AG10803 (cell line): ENCODE measurements at places on chromosomes 13 and 19.

GRCh38 chr13:47929156-47929555 lies 71.9 kb downstream of the SUCLA2 start:
- DNase-seq, result peak; percentile 54

DNA sequence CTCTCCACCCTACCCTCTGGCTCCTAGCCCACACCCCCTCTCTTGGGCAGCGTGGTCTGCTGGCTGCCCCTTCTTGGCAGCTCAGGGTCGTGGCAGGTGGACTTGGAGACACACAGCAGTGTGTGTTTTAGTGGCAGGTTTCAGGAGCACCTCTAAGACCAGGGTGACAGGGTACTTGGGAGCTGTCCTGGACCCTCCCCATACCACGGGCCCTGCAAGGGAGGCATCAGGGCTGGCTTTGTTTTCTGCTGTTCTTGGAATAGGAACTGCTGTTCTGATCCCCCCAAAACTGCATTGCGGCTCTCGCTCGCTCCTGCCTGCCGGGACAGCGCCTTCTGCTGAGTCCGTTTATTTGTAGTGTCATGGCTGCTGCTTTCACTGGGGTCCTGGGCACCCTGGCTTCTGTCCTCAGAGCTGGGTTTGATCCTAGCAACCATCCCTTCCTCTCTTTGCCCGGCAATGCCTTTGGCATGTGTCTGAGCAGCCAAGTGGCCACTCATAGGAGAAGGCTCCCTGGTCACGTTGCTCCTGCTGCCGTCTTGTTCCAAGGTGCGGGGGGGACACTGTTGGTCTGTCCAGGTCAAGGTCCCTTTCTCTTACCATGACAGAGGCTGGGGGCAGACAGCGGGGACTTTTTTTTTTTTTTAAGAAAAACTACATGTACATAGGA lies 12.1 kb downstream of the COMP start:
- no peak for DNase-seq

- no peak for DNase-seq
Observed at GRCh38 chr19:9324584-9324962, 594 bp downstream of the ZNF559 start.

- no peak for DNase-seq
Observed at GRCh38 chr13:62251734-62252133, 836.1 kb upstream of the PCDH20 start.

GRCh38 chr13:30499338-30499737 lies 33.6 kb upstream of the HMGB1 start:
- no peak for DNase-seq

- DNase-seq, result no peak
Observed at GRCh38 chr13:46181840-46182490, at the start of gene LCP1. LCP1 (minus strand) TSS chr13:46182177; CDS start chr13:46159662, 22,515 bp downstream.

DNA sequence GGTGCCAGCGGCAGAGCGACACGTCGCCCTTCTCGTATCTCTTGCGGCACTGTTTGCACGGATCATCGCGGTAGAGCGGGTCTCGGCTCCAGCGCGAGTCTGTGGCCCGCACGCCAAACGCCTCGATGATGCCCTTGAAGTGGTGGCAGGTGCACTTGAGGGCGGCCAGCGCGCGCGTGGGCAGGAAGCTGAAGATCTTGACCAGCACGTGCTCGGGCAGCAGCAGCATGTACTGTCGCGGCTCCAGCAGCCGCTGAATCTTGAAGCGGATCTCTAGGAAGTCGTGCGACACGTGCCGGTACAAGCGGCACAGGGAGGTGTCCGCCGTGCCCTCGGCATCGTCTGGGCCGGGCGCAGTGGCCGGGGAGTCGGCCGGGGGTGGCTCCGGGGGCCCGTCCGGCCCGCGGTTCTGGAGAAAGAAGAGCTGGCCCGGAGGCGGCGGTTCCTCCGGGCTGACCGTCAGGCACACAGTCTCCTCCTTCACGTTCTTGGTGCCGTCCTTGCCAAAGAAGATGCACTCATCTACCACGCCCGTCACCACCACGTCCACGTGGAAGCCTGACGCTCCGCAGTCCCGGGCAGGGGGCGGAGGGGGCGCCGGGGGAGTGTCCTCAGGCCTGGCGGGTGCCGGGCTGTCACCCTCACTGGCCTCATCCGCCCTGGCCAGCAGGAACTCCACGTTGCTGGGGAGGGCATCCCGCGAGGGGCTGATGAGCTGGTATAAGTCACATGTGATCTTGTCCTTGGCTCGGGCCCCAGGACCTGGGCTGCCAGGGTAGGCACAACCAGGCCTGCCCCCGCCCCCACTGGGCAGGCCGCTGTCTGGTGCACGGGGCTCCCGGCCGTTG lies 18.6 kb downstream of the FBXO46 start:
- no peak for DNase-seq

- DNase-seq, result no peak
Observed at GRCh38 chr13:41643507-41643906, 186.2 kb downstream of the RGCC start.

DNA sequence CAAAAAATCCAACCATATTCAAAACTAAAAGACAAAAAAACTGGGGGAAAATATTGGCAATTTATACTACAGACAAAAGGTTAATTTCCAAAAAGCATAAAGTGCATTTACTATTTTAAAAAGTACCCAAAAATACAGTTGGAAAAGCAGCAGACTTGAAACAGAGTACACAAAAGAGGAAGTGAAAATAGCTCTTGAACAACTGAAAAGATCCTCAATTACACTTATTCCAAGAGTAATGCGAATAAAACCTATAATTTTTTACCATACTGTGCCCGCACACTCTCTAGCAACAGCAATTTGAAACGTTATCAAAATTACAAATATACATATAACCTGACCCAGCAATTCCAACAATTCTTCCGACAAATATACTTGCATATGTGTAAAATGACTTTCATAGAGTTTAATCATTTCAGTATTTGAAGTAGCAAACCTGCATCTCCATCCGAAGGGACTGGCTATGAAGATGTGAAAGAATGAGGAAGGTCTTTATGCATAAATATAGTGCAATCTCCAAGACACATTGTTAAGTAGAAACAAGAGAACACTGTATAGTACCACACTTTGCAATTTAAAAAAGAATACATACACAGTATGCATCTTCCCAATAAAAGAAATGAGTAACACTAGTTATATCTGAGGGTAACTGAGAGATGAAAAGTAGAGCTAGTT lies 25.4 kb downstream of the ALG5 start:
- DNase-seq, result no peak

DNA sequence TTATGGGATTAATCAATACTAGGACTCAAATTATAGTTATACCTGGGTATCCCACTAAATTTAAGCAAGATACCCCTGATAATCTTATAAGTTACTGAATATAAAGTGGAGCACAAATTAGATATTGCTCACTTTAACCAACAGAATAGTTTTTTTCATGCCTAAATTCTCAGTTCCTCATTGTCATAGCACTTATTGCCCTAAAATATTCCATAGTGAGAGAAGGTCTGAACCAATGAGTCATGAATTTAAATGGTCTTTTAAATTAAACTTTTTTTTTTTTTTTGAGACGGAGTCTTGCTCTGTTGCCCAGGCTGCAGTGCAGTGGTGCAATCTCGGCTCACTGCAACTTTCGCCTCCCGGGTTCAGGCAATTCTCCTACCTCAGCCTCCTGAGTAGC lies 42.4 kb downstream of the ZNF136 start:
- DNase-seq, result no peak

GRCh38 chr19:33815380-33816340 lies 19.0 kb downstream of the KCTD15 start:
- no peak for DNase-seq

GRCh38 chr13:37510441-37510840 lies 88.1 kb downstream of the POSTN start:
- no peak for DNase-seq

DNA sequence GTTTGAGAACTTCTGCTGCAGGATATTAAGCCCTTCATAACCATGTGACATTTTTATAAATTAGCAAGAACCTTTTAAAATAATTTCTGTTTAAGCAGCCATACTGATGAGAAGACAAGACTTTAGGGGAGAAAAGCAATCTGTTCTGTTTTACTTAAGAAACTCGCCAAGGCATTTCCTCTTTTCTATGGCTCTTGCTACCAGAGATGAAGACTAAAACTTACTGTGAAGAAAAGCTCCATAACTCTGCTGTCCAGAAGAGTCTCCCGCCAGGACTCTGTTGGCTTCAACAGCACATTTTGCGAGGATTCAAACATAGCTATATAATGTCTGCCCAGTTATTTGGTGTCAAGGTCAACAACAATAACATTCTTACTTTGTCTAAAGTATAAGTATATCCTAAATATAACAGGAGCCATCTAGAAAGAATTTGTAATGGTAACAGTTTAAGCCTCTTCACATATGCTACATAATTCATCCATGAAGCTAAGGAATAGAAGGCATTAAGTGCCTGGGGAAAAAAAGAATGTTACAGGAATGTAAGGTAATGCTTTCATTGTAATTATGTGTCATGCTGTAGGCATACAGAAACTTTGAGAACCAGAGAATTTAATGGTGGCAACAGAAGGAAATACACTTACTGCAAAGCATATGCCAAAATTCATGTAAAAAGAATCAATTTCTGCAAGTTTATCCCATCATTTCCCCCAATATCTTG lies 53.2 kb upstream of the EEF1AKMT1 start:
- peak; percentile 56 for DNase-seq

DNA sequence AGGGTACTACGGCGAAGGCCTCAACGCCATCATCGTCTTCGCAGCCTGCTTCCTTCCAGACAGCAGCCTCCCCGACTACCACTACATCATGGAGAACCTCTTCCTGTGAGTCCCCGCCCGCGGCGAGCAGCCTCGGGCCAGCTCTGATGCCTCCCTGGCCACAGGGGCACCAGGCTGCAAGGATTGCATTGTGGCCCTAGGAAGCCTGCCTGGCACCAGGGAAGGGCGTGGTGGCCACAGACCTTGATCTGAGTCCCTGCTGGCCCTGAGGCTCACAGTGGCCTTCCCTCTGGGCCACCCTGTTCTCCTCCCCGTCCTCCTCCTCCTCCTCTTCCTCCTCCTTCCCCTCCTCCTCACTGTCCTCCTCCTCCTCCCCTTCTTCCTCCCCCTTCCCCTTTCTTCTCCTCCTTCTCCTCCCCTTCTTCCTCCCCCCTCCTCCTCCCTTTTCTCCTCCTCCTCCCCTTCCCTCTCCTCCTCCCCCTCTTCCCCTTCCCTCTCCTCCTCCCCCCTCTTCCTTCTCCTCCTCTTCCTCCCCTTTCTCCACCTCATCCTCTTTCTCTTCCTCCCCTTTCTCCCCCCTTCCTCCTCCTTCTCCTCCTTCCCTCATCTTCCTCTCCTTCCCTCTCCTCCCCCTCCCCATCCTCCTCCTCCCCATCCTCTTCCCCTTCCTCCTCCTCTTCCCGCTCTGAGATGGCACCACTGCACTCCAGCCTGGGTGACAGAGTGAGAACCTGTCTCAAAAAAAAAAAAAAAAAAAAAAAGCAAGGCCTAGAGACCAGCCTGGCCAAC lies 24.4 kb upstream of the NMRK2 start:
- DNase-seq, result no peak

- DNase-seq, result no peak
Observed at GRCh38 chr19:47056411-47056810, 8.0 kb upstream of the TMEM160 start.

DNA sequence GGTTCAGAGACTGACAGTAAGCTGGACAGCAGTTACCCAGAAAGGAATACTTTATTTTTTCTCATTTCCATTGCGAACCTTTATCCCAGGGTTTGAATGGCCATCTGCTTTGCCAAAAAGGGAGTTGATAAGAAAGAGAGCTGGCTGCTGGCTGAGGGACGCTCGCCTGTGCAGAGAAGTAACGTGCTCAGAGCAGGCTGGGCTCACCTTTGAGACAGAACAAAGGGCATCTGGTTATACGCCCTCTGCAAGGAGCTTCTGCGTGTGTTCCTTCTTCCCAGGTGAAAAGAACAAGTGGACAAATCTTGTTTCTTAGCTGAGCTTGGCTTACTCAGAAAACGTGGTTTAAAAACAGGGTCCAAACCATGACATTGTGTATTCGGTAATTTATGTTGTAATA lies 47.4 kb downstream of the EFNB2 start:
- no peak for DNase-seq

- DNase-seq, result no peak
Observed at GRCh38 chr19:39919976-39920375, 14.5 kb downstream of the FCGBP start.

DNA sequence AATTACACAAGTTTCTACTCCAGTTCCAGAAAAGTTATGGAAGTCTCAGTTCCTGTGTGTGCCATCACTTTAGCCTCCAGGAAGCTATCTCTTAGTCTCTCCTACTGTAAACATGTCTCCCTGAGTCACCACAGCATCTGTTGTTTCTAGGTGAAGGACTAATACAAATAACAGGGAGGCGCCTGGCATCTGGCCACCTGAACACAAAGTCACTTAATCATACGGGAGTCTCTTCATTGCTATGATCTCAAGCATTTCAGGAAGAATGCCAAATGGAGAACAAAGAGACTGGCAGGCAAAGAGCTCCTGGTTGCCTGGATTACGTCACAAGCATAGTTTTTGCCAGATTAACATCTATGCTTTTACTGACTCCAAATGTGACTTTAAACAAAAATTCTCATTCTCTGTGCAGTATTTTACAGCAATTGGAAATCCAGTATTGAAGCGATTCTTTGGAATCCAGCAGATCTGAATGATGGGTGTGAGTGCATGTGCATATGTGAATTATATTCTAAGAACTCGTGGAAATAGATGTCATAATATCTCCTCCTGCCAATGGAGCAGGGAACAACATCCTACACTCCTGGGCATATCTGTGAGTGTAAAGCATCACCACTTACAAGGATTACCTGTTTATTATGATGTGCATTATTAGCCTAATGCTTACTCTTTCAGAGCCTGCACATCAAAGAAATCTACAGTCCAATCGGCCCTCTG lies 572.8 kb downstream of the PCDH9 start:
- peak; percentile 90 for DNase-seq

DNA sequence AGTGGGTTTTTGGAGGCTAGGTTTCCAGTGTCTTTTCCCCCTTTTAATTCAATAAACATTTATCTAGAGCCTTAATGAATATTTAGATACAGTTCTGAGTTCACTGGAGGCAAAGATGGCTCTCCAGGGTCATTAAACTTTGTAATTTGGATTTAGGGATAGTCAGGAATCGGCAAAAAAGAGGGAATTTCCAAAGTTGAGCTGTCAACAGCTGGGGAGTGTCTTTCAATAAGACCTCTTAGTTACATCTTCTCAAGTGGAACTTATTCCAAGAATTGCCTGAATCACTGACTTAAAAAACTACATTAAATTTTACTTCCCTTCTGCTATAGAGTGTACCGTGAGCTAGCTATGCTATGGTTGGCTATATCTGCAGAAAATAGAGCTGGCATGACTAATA lies 2.0 kb downstream of the LRCH1 start:
- DNase-seq, result peak; percentile 33

DNA sequence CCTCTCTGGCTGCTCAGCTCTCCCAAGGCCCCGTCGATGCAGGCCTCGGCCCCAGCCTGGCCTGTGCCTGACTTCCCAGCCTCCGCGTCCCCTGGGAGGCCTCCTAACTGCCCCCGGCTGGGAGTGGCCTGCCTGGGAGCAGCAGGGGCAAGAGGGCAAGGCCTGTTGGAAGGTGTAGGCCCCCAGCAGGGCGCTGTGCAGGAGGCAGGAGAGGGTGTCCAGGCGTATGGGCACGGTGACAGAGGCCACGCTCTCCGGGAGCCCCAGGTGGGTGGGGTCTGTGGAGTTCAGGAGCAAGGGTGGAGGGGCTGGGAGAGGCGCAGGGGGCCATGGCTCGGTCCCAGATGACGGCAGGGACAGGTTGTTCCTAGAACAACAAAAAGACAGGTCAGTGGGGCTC lies 1.2 kb downstream of the C19orf84 start:
- DNase-seq, result no peak

- no peak for DNase-seq
Observed at GRCh38 chr19:7216373-7216902, 77.8 kb downstream of the INSR start.
